Prostate gland (tissue), 2 donors: ENCODE measurements at places on chromosomes 2 and 18. TPM values are rescaled to one million over a fixed set of nuclear protein-coding genes. Genes with fewer than 3 reads are reported as not detected.

AFF3 gene
- total RNA-seq = 113 TPM

TSPYL6 gene
- total RNA-seq = 16.8 TPM

LYG2 gene
- not detected for total RNA-seq

SCYGR4 gene
- total RNA-seq = not detected

LBH gene
- total RNA-seq = 41.8 TPM

DNA sequence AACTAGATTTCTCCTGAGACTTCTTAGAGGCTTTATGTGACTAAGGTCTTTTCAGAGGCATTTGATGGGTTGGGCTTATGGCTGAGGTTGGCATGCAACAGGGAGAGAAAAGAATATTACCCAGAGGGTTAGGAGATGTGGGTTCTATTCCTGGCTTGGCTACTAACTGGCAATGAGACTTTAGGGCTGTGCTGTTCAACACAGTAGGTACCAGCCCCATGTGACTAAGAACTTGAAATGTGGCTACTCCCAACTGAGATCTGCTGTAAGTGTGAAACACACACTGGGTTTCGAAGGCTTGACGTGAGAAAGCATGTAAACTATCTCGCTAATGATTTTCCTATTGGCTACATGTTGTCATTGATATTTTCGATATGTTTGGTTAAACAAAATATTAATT is 324.9 kb upstream of the SLC14A2 start:
- DNase-seq = no peak
